MCF 10A (cell line): ENCODE measurements at places on chromosomes 13 and 19. TPM values are rescaled to one million over a fixed set of nuclear protein-coding genes. Genes with fewer than 3 reads are reported as not detected.

DNA sequence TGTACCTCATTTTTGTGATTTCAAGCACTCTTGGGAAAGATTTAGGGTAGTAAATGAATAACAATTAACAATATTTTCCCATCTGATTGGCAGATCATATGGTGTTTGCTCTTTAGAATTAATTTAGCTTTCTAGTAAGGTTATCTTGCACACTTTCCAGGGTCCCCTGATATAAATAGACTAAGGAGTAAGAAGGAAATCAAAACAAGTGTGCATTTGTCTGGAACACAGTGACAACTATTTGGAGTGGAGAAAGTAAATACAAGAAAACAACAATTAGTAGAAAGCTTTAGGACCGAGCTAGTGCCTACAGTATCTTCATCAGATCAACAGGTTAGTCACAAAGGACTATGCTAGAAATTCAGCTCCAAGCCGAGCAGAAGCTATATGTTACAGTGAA lies 429.5 kb downstream of the COG6 start:
- no peak for DNase-seq

DNA sequence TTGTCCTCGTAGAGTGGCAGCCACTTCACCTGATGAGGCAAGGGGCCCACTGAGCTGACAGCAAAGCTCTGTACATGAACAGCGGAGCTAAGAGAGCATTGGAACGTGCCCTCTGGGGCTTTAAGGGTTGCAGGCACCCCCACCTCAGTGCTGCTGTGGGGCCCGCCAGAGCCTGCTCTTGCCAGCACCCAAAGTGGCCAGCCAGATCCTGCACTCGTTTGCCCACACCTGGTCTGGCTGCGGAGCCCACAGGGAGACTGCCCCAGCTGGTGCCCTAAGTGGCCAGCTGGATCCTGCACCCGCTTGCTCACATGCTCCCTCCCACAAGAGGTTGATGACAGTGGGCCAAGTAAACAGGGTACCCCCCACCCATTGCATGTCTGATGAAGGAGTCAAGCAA lies 783.4 kb upstream of the MIR17HG start:
- no peak for DNase-seq

GRCh38 chr13:42926555-42926954 lies 65.5 kb downstream of the EPSTI1 start:
- DNase-seq = peak; percentile 1

GRCh38 chr19:39497996-39498797 lies 550 bp upstream of the DLL3 start:
- no peak for DNase-seq

GRCh38 chr13:41465241-41465847 lies 8.0 kb downstream of the RGCC start:
- DNase-seq = peak; percentile 21

Gene SYT3
- total RNA-seq = not detected in 2 replicates

Gene CADM4
- 3.2 and 3.8 TPM in 2 replicates for total RNA-seq

Gene NRTN
- total RNA-seq = 0.56 and 0.75 TPM in 2 replicates
